Karpas-422 (cell line): ENCODE measurements at places on chromosomes 7 and 10. TPM values are rescaled to one million over a fixed set of nuclear protein-coding genes. Genes with fewer than 3 reads are reported as not detected.
A peak's percentile ranks its signal among the peaks of the same experiment; 100 is the strongest.

The MACROH2A2 gene
- not detected in 2 replicates for total RNA-seq

The WNT8B gene
- not detected in 2 replicates for total RNA-seq

The RPP38 gene
- 18.0 and 24.3 TPM in 2 replicates for total RNA-seq

The ERV3-1 gene
- total RNA-seq, result 20.0 and 28.8 TPM in 2 replicates

- H3K4me1 ChIP-seq, result peaks cover 8% of the 10 kb centered on the region
- peak; percentile 42 for DNase-seq
- H3K36me3 ChIP-seq, result no peaks in the 10 kb centered on the region
- no peaks in the 10 kb centered on the region for H3K27me3 ChIP-seq
- no peak overlapping the region for H3K4me3 ChIP-seq
Observed at GRCh38 chr10:124106241-124106879, 13.0 kb upstream of the CHST15 start.

DNA sequence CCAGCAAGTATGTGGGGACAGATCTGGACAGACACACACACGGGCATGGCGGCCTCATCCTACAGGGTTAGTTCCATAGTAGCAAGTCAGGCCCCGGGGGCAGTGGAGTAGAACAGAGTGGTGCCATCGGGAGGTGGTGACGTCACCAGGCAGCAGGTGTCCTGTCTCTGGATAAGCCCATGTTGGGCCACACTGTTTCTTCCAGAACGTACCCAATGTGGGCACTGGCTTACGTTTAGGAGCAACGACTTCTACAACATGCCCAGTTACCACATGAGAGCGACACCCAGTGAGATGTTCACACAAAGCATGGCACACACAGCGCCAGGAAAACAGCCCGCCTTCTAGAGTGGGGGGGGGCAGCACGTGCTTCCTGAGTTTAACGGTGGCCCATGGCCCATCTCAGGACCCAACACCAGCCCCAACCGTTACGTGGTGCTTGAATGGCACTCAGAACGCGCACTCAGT, 67.8 kb downstream of the CTBP2 start:
- no peak overlapping the region for H3K27ac ChIP-seq
- no peak overlapping the region for H3K4me3 ChIP-seq
- DNase-seq, result no peak
- no peaks in the 10 kb centered on the region for H3K36me3 ChIP-seq
- no peaks in the 10 kb centered on the region for H3K4me1 ChIP-seq

GRCh38 chr10:105188737-105189462, 547.8 kb downstream of the SORCS3 start:
- H3K4me1 ChIP-seq, result no peaks in the 10 kb centered on the region
- H3K4me3 ChIP-seq, result no peak overlapping the region
- H3K27me3 ChIP-seq, result no peaks in the 10 kb centered on the region
- H3K36me3 ChIP-seq, result no peaks in the 10 kb centered on the region
- no peak for DNase-seq
